AML-193 (cell line): ENCODE measurements at places on chromosomes 6 and 20.

GRCh38 chr20:19317237-19318069 lies 105.0 kb downstream of the SLC24A3 start:
- no peak for DNase-seq

GRCh38 chr6:161557333-161558107 lies 283.7 kb upstream of the AGPAT4 start:
- DNase-seq = no peak

DNA sequence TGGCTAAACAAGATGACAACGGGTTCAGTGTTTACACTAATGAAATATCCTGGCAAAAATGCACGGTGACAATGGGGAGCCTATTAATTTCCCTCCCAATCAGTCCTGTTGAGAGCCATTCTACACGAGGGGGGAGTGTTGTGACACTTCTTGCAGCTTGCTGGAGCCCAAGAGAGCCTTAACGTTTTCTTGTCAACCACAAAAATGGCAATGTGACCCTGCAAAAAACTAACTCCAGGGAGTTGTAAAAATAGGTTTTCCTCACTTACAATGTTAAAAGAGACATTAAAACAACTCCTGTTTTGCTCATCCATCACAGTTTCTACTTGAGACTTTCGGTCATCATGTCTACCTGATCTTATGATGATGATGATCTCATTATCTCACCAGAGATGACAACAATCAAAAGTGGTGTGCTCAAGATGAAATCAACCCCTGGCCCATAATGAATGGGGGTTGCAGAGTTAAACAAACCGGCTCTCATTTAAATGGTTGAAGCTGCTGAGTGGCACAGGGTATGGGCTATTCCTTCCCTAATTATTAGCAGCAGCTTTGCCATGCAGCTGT lies 57.9 kb downstream of the GJA10 start:
- DNase-seq = no peak

- DNase-seq = no peak
Observed at GRCh38 chr20:63090682-63091571, 84.2 kb upstream of the BHLHE23 start.

DNA sequence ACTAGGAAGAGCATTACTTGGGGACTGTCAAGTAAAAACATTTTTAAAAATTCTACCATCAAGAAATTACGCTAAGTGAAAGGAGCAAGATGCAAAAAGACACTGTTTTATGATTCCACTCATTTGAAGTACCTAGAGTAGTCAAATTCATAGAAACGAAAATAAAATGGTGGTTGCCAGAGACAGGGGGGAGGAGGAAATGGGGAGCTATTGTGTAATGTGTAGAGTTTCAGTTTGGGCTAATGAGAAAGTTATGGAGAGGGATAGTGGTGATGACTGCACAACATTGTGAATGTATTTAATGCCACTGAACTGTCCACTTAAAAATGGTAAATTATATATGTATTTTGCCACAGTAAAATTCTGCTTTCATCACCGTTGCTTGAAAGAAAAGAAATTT lies 83.8 kb downstream of the UST start:
- DNase-seq = no peak

GRCh38 chr6:167093922-167094432 lies 28.9 kb upstream of the CCR6 start:
- DNase-seq = no peak

GRCh38 chr6:111121789-111122350 lies 34.6 kb downstream of the SLC16A10 start:
- no peak for DNase-seq

DNA sequence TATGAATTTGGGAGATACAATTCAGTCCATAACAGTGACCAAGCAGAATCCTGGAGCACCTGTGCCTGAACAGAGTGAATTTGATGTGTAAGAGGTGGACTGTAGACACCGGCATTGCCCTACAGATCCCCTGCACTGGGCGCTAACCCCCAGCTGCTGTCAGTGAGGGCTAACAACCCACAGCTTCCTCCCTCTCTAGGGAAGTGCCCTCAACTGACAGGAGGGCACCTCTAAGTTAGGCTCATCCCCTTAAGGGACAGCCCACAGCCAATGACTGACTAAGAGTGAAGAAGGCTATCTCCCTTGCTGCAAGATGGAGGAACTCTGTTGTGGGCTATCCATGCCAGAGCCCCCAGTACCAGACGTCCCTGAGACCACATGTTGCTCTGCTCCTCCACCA lies 15.3 kb upstream of the BPIFB1 start:
- DNase-seq = peak; percentile 83

GRCh38 chr6:50602292-50602691 lies 111.0 kb upstream of the TFAP2D start:
- peak; percentile 44 for DNase-seq

DNA sequence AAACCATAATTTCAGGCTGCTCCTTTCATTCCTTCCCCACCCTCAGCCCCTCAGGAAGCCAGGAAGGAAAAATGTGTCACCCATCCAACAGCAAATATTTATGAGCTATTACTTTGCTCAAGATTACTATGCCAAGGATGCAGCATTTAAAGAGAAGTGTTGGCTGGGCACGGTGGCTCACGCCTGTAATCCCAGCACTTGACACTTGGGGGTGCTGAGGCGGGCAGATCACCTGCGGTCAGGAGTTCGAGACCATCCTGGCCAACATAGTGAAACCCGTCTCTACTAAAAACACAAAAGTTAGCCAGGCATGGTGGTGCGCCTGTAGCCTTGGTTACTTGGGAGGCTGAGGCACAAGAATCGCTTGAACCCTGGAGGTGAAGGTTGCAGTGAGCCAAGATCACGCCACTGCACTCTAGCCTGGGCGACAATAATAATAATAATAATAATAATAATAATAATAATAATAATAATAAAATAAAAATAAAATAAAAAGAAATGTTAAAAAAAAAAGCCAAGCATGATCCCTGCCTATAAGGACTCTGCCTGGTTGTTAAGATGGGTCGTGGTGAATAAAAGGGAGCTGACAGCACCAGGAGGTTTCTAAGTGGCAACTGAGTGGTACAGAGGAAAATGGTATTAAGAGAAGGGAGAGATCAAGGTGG lies 20.5 kb upstream of the TIAM2 start:
- DNase-seq = no peak

GRCh38 chr20:43744151-43744611 lies 17.4 kb upstream of the GTSF1L start:
- no peak for DNase-seq

GRCh38 chr20:49354673-49355072 lies 76.8 kb upstream of the ZNFX1 start:
- DNase-seq = no peak

- no peak for DNase-seq
Observed at GRCh38 chr20:53037621-53038020, 65.5 kb downstream of the TSHZ2 start.

GRCh38 chr20:23011008-23011721 lies 23.9 kb upstream of the SSTR4 start:
- DNase-seq = no peak

DNA sequence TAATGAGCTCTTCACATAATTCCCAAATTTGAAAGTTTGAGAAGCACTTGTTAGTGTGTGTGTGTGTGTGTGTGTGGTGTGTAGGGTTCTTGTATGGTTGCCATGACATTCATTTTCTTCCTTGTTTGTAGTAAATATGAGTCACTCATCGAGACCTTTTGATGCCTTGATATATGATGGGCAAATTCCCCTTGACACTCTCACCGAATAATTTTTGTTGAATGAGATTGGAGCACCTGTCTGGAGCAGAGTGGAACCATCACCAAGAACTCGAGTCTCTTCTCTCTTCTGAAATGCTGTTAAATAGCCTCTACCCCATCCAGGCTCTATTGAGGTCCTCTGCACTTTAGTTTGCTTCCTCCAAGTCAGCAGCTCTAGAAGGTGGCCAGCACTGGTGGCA lies 29.6 kb upstream of the FAM184A start:
- no peak for DNase-seq

- DNase-seq = no peak
Observed at GRCh38 chr6:117267766-117268534, 2.6 kb downstream of the VGLL2 start.

DNA sequence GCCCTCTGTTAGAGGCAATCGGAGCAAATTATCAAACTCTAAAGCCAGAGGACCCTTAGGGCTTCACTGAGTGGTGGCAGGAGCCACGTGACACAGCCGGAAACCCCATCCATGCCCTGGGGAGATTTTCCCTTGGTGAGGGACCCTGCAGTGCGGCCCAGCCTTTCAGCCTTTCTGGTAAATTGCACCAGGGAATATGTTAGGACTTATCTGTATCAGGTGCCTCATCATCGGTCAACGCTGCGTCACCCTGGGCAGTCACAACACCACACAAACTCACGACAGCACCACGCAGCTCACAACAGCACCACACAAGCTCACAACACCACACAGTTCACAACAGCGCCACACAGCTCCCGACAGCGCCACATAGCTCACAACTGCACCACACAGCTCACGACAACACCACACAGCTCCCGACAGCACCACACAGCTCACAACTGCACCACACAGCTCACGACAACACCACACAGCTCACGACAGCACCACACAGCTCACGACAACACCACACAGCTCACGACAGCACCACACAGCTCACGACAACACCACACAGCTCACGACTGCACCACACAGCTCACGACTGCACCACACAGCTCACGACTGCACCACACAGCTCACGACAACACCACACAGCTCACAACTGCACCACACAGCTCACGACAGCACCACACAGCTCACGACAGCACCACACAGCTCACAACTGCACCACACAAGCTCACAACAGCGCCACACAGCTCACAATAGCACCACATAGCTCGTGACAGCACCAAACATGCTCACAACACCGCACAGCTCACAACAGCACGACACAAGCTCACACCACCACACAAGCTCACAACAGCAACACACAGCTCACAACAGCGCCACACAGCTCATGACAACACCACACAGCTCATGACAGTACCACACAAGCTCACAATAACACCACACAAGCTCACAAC lies 199.0 kb downstream of the DLL1 start:
- DNase-seq = no peak

DNA sequence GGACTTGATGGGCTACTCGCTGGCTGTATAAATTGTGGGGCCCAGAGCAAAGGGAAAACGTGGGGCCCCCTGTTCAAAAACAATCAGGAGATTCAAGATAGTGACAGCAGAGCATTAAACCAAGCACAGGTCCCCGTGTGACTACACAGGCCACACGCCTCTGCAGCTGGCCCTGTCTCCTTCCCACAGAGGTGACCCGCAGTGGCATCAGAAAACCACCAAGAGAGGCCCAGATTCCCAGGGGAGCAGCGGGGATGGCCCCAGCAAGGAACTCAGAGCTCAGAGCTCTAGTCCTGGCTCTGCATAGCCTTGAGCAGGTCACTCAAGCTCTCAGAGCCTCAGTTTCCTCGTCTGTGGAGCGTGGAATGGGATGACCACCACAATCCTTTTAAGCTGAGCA lies 57.6 kb downstream of the CPNE5 start:
- DNase-seq = no peak

DNA sequence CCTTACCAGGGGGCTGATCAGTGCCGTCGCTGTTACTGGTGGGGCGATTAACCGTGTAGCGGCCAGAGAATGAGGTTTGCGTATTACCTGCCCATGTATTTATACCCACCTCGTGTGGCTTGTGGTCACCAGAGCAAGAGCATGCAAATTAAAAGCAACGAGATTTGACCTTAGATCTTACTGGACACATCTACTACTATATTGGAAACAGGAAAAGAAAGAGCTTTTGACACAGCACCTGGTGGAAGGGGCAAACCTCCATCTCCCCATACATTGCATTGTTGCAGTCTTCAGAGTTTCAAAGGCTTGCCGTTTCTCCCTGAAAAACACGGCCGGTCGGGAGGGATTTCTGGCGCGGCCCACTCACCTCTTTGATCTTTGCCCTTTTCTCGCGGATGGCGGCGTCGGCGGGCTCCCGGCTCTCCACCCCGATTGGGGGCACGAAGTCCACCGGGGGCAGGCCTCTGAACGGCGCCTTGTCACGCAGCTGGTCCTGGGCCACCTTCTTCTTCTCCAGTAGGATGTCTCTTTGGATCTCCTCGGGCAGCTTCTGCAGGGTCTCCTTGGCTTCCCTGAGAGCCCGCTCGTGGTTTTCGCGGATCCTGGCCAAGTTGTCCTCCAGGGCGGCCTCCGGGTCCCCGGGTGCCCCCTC lies 1.3 kb downstream of the MAN1A1 start:
- peak; percentile 42 for DNase-seq

DNA sequence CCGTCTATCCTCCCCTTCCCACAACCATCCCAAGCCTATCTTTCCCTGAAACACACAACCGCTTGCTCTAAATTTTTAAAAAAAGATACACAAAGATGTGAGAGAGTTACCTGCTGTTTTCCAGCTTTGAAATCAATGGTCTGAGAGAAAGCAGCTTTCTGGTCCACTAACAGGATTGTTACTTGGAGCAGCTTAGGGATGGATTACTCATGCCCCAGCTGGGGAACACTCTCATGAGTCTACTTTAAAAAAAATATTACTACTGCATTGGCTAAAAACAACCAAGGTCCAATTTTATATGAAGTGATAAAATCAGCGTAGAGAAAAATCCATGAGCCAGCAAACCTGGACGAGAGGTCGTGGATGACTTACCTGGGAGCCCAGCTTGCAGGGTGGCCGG lies 29.6 kb upstream of the FOXC1 start:
- DNase-seq = no peak

DNA sequence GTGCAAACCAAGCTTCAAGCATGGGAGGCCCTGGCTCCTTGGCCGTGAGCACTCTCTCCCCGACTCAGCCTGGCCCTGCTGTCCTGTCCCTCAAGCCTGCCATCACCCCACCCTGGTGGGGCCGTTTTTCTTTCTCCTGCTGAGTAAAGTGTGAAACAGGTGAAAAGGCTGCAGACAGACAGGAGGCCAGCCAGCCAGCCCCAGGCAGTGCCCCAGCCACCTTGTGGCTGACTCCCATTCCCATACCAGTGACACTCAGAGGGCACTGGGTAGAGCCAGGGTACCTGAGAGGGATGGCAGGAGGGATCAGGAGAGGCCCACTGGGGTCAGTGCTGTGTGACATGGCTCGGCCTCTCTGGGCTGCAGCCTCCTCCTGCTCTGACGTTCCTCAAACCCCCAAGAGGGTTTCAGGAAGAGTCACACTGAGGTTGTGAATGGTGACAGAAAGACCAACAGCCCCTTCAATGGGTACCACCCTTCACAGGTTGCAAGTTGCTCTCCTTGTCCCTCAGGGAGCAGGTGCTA lies 35.9 kb upstream of the BPIFA2 start:
- no peak for DNase-seq

- DNase-seq = no peak
Observed at GRCh38 chr6:18099511-18099910, 23.0 kb downstream of the NHLRC1 start.

- peak; percentile 37 for DNase-seq
Observed at GRCh38 chr6:86192123-86192522, 549.4 kb upstream of the SYNCRIP start.

DNA sequence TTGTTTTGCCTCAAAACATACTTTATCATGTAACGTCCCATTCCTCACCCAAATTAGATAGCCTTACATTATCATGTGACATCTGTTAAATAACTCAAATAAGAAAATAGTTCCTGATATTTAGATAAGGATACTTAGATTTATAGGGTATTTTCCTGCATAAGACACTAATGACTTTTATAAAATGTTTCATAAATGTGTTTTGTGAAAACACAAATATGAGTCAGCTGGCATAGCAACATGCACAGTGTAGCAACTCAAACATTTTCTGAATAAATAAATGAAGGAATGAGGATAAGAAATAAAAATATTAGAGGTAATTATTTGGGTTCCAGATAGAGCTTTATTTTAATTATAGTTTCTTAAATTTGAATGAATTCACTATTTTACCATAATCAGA lies 460.4 kb upstream of the PLCB4 start:
- DNase-seq = no peak

GRCh38 chr6:154894902-154895301 lies 100.2 kb upstream of the TIAM2 start:
- DNase-seq = peak; percentile 34
